H4 (cell line): ENCODE measurements at places on chromosomes 7 and 10. TPM values are rescaled to one million over a fixed set of nuclear protein-coding genes. Genes with fewer than 3 reads are reported as not detected.

DNA sequence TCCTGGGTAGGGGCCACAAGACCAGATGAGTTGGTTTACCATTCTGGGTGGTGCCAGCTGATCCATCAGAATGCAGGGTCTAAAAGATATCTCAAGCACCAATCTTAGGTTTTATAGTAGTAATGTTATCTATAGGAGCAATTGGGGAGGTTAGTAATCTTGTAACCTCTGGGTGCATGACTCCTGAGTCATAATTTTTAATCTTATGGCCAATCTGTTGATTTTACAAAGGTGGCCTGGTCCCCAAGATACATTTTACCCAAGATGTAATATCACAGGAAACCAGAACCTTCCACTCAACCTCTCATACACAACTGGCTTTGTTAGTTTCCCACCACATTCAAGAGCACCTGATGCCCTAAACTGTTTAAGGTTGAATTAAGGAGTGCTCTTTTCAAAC is 79.5 kb downstream of the C1GALT1 start:
- DNase-seq = no peak

DNA sequence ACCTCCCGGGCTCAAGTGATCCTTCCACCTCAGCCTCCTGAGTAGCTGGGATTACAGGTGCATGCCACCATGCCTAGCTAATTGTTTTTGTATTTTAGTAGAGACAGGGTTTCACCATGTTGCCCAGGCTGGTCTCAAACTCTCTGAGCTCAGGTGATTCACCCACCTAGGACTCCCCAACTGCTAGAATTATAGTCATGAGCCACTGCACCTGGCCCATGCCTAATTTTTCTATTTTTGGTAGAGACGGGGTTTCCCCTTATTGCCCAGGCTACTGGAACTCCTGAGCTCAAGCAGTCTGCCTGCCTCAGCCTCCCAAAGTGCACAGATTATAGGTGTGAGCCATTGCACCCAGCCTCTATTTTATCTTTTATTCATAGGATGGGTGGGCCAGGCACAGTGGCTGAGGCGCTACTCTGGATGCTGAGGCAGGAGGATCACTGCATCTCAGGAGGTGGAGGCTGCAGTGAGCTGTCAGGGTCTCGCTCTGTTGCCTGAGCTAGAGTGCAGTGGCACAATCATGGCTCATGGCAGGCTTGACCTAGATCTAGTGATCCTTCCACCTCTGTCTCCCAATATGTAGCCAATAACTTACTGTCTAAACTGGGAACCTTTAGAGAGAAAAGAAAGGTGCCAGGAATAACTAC is 31.3 kb upstream of the STOX1 start:
- DNase-seq = no peak

- no peak for DNase-seq
Measured at GRCh38 chr7:37068038-37068437, 343.7 kb upstream of the AOAH start.

The CAMK1D gene
- total RNA-seq = 1.0 and 2.3 TPM in 2 replicates

DNA sequence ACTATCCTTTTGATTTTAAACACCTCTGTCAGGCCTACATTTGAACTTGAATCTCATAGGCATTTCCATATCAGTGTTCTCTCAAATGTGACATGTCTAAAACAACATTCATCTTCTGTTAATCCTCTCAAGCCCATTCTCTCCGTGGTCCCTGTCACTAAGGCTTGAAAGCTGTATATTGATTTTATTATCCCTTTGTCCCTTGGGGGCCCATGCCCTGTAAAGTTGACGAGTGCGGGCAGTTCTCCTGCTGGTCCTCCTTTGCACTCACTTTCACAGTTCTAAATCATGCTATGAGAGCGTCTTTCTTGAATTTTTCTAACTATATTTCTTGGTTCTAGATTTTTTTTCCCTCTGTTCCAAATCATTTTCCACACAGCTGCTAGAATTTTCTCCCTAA is 27.3 kb downstream of the GALNT11 start:
- no peak for DNase-seq
